Urinary bladder (tissue), 4 donors: ENCODE measurements at places on chromosomes 5 and 9.

DNA sequence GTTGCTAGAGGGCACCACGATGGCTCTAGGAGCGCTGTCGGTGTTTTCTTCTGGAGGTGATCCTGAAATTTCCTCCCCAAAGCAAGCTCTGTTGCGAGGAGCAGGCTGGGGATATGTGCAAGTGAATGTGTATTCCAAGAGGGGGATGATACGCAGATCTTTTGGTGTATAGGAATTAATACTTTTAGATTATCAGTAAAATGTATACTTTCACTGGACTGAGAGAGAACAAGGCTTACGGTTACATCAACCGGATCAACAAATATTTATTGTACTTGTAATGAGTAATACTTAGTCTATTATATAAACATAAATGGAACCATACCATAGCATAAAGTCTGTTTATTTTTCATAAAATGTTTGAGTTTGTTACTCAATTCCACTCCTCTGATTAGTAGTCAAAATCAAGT is 632 bp upstream of the PRKAA1 start:
- no peak for DNase-seq

- DNase-seq, result no peak
These were observed 90.6 kb downstream of the PTCD2 start for GRCh38 chr5:72410688-72411295.

DNA sequence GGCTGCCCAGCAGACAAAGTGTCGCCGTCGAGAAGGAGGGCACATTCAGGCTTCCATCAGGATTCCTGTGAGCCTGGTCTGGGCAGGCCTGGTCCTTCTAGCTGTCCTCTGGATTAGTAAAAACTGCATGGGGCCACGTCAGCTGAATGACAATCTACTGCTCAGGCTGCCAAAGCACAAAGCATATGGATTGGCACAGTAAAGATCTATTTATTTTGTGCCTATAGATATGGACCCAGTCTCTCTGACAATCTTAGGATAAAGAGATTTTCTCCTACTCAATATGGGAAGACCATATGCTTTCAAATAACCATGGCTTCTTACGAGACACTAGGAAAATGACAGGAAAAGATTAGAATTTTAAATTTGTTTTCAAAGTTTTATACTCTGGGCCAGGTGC is 24.1 kb downstream of the ANKH start:
- DNase-seq, result no peak

- no peak for DNase-seq
These were observed 24.4 kb downstream of the SKIC3 start for GRCh38 chr5:95530416-95530815.

DNA sequence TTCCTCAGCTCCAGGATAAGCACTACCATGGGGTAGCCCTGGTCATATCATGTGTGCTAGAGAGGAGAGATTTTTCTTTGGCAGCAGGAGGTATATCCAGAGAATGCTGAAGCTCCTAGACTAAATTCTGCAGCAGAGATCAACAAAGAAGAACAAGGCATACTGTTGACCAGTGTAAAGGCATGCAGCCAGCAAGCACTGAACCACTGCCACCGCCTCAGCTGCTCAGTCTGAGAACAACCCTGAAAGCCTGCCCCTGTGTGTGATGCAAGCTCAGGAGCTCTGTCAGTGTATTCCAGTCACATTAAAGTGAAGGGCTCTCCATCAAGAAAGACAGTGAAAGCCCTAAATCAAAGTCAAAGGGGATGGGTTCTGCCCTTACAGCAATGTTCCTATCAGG is 439.5 kb upstream of the CD180 start:
- DNase-seq, result no peak

DNA sequence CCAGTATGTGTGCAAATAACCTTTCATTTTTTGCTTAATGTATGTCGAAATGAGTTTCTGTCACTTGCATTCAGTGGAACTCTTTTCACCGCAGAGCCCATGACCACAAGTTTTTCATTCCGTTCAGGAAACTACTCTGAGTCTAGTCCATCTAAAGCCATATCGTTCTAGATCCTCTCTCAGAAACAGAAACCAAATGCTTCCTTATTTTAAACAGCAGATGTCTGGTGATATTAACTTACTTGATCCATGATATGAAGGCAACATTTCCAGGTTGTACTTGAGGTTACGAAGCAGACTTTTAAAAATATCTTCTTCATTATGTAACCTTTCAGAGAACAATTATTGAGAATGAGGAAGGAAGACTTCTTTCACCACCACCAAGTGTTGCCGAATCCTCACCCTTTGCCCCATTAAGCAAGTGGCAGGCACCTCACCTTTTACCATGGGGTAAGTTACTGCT is 72.4 kb upstream of the GNAQ start:
- DNase-seq, result no peak
